Stimulated activated CD4-positive, alpha-beta T cell treated with anti-CD3 and anti-CD28 coated beads, Interleukin-2, amount 100 ng/mL, for 48 hours (primary cell): ENCODE measurements at places on chromosomes 7 and 10.

GRCh38 chr7:75623390-75624133 lies 115.2 kb downstream of the HIP1 start:
- no peak for DNase-seq

DNA sequence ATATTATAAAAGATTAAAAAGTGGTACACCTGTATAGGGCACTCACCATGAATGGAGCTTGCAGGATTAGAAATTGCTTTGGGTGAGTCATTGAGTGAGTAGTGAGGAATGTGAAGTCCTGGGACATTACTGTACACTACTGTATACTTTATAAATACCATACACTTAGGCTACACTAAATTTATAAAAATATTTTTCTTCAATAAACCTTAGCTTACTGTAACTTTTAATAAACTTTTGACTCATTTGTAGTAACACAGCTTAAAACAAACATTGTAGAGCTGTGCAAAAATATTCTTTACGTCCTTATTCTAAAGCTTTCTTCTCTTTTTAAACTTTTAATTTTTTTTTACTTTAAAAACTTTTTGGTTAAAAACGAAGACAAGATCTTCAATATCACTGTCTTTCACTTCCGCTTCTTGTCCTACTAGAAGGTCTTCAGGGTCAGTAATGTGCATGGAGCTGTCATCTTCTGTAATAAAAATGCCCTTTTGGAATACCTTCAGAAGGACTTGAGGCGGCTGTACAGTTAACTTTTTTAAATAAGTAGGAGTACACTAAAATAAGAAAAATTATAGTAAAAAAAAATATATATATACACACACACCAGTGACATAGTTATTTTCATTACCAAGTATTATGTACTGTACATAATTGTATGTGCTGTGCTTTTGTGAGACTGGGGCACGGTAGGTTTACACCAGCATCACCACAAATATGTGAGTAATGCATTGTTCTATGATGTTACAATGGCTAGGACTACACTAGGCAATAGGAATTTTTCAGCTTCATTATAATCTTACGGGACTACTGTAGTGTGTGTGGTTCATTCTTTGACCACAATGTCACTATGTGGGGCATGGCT lies 3.5 kb downstream of the STK31 start:
- DNase-seq: no peak

- no peak for DNase-seq
These were observed 12.4 kb upstream of the HPS1 start for GRCh38 chr10:98458809-98459784.

GRCh38 chr7:101294039-101294831 lies 27.4 kb downstream of the IFT22 start:
- no peak for DNase-seq

GRCh38 chr10:67257018-67257417 lies 331.2 kb downstream of the LRRTM3 start:
- DNase-seq: no peak

DNA sequence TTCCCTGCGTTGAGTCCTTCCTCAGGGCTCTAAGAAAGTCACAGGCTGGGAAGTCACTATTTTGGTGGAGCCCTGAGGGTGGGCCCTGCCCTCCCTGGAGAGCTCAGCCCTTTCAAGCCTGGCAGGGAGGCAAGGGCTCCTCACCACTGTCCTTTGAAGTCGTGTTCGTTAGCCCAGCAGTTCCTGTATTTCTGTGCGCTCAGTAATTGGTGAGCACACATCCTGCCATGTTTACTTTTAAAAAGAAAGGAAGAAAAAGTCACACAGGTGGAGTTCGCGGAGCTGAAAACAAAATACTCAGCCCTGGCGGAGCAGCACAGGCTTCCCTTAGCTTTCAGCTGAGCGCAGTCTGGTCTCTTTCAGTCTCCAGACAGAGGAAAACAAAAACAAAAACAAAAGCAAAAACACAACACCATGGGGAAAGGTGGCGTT lies 37.1 kb downstream of the PRKCQ start:
- no peak for DNase-seq

DNA sequence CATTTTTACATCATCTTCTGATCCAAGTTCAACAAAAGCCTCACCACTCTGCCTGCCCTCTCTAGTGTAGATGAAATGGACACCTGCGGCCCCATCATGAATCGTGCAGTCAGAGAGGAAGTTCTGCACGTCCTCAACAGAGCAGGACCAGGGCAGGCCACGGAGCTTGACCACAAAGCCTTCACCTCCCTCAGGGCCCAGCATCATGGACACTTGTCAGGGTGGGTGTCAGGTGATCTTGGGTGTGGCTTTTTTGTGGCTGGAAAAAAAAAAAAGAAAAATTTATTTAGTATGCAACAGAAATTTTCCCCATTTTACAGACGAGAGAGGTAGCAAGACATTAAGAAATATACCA lies 16.2 kb downstream of the FXYD4 start:
- no peak for DNase-seq

GRCh38 chr7:18534481-18534880 lies 38.9 kb downstream of the HDAC9 start:
- DNase-seq: no peak

DNA sequence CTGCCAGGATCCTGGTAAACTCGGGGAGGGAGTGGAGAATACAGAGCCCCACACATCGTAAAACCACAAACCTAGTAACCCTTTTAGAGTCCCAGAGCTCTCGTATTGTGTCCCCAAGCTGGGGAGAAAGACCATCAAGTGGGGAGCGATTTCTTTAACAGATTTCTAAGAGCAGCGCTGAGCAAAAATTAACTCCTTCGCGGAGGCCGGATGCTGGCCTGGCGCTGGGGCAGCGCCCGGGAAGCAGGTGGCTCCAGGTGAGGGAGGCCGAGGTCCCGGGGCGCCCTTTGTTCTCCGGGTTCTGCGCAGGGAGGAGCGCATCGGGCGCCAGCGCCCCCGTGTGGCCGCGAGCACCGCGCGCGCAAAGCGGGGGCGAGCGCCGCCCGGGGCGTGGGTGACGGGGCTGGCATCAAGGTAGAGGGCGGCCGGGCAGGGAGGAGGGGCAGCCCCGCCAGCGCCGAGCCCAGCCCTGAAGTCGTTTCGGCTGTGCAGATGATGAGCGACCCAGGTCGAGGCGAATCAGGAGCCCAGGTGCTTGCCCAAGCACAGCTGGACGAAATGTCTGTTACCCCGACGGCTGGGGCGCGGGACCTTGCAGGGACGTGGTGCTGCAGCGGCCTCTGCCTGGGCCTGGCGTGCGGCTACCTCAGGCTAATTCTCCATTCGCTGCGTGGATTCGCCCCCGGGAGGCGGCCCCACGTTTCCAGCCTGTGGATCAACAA lies 10.4 kb upstream of the FGFR2 start:
- peak; percentile 22 for DNase-seq

GRCh38 chr10:128560993-128561392 lies 434.8 kb upstream of the MKI67 start:
- DNase-seq: no peak

DNA sequence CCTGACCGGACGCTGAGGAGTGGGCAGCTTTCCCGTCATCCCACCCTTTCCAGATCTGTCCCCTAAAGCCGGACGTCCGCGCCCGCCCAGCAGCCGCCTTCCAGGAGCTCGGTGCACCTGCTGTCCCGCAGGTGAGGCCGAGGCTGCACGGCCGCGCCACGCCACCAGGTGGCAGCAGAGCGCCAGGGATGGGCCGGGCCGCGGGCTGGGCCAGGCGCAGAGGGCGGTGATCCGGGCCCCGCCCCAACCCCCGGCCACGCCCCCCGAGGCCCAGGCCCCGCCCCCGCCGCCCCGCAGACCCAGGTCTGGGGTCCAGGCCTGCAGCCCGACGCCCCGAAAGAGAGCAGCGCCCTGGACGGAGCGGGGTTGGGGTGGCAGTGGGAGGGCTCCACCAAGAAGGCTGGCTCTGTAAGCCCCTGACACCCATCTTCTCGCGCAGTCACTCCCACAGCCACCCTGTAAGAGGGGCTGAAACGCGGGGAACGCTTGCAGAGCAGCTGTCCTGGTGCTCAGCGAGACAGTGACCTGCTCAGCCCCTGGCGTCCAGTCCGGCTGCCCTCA lies 32.2 kb downstream of the FOXL3 start:
- peak; percentile 92 for DNase-seq

DNA sequence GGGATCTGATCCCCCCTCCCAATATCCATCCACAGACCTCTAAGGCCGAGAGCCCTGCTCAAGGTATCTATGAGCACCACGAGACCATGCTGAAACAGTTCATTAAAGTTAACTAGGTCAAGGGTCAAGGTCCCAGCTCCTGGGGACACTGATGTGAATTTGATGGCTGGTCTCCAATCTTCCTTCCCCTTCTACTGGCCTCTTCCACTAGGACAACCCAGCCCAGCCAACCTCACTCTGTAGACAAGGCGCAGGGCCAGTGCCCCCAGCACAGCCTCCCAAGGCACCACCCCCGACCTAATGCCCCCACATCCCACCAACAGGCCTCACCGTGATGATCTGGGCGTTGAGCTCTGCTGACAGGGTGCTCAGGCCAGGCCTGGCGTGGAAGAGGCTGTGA lies 15.6 kb downstream of the RRP12 start:
- DNase-seq: no peak

DNA sequence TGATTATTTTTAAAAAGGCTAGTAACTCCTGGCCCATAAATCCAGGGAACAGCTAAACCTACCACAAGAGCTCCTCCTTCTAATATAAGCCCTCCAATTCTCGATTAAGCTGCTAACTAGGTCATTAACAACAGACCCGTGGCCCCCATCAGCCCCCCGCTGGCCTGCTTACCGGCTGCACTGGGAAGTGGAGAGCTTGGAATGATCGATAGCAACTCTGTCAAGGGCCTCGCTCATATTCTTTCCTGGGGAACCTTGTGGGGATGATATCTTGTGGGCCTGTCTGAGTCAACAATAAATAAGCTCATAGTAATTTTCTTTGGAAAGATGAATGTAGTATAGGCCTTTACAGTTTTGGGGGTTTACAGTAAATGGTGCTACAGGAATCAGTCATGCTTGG lies 353.5 kb downstream of the TCERG1L start:
- no peak for DNase-seq

DNA sequence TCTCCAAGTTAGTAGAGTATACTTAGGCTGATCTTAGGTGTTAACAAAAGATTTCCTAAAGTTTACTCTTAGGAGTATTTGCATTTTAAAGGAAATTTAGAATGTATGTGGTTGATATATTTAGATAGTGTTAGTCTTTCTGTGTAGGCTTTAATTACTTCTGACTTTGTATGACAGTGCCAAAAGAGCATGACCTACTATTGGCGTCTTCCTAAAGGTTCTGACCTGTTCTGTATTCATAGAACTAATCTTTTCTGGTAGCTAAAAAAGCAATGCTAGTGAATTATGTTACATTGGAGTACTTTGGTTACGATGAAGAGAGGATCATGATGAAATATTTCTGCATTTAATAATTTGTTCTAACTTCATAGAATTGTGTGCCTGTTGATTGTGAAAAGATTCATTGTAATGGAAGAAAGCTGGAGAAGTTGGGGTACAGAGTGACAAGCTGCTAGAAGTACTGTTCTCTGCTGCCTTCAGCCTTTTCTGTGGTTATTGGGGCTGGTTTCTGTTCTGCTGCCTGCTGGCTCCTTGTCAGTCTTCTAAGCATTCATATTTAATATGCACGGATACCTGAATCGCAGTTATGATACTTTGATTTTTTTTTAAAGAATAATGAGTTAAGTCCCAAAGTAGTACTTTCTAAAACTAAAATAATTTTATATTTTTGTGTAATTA lies 13.2 kb downstream of the WAC start:
- DNase-seq: no peak

GRCh38 chr10:5858811-5859210 lies 30.9 kb downstream of the ANKRD16 start:
- DNase-seq: no peak

- no peak for DNase-seq
These were observed 334.4 kb downstream of the SUGCT start for GRCh38 chr7:40468891-40469864.

GRCh38 chr10:3066317-3067117 lies 831 bp upstream of the PFKP start:
- DNase-seq: no peak

DNA sequence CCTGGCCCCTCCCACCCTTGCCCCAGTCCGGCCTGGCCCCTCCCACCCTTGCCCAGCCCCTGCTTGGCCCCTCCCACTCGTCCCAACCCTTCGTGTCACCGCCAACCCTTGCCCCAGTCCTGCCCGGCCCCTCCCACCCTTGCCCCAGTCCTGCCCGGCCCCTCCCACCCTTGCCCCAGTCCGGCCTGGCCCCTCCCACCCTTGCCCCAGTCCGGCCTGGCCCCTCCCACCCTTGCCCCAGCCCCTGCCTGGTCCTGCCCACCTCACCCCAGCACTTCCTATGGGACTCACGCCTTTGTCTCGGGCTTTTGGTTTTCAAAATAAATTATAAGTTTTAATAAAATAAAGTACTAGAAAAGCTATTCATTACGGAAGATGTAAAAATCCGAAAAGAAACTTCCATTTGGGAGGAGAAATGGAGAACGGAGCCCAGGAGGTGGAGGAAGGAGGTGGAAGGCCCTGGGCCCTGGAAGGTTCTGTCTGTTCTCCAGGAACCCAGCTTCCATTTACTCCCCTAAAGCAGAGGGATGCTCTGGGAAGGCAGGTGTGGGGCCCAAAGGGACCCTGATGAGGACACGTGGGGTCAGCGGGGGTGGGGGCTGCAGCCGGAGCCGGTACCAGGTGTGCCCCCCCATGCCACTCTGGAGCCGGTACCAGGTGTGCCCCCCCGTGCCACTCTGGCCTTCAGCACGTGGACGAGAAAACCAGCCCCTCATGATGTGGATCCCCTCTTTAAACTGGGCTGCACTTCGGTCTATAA lies 52.2 kb downstream of the PWWP2B start:
- DNase-seq: no peak

DNA sequence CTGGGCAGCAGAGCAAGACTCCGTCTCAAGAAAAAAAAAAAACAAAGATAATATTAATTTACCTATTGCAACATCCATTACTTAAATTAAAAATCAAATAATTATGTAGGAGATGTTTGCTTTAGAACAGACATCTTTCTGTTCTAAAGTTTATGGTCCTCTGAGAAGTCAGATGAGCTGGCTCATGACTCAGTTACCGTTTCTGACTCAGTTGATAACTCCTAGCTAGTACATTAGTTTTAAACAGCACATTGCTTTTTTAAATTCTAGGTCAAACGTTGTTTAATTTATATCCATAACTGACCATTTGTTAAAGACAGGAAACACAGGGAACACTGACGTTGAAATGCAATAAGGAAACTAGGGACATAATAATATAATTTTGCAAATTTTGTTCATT lies 162.7 kb downstream of the ETV1 start:
- no peak for DNase-seq
